ENCODE measurements at places on chromosomes 7 and 10.

GRCh38 chr10:60237977-60238758, 151.5 kb downstream of the ANK3 start:
- DNase-seq = peak; percentile 32

- no peak for DNase-seq
Measured at GRCh38 chr10:82922046-82922445, 1047.1 kb downstream of the NRG3 start.

DNA sequence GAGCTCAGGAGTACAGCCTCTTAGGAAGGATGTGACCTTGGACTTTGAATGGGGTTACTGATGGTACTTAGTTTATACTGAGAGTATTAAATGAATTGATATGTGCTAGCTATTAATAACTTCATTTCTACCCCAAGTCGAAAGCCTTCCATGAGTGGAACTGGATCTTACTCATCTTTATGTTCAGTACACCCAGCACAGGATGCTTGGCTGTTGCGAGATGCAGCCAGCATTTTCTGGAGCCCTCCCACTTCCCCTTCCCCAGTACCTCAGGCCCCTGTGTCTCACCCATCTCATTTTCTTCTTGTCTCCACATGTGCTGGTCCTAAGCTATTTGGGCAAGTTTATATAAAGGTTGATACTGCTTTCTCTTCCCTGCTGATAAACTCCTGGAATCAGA, 7.2 kb downstream of the UPP1 start:
- no peak for DNase-seq

DNA sequence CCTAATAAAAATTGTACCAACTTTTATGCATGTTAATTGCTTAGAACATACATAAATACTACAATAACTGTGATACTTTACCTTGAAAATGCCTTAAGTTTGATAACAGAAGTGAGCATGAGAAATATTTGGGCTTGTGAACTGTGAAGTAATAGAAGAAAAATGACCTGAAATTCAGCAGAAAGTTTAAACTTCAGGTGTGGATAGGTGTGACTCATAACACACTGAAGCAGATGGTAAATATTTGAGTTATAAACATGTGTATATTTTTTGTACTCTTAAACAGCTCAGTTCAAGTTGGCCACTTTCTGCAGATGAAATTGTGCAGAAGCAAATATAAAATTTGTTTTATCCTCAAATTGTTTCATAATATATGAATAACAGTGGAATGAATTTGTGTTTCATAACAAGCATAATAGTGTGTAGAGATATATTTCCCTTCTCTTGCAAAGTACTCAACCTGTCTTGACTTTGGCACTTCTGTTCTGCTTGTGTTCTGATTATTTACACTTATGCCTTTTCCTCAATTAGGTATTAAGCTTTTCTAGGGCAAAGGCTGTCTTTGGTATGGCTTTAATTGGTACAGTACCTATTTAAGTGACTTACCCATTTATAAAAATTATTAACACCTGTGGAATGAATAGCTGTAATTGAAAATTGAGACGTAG, 122.4 kb downstream of the PRKG1 start:
- DNase-seq = no peak

GRCh38 chr10:63633677-63634487, 112.7 kb downstream of the REEP3 start:
- peak; percentile 53 for DNase-seq

GRCh38 chr10:111677759-111678158, 505.8 kb downstream of the GPAM start:
- no peak for DNase-seq

GRCh38 chr7:108659261-108659660, 89.6 kb downstream of the DNAJB9 start:
- DNase-seq = no peak

GRCh38 chr10:105807935-105808587, 1167.0 kb downstream of the SORCS3 start:
- no peak for DNase-seq

GRCh38 chr7:68364886-68365625, 1233.2 kb upstream of the AUTS2 start:
- no peak for DNase-seq

GRCh38 chr10:119166564-119166963, 1.1 kb upstream of the SFXN4 start:
- no peak for DNase-seq

- DNase-seq = no peak
Measured at GRCh38 chr7:479948-480499, 39.6 kb downstream of the PDGFA start.

DNA sequence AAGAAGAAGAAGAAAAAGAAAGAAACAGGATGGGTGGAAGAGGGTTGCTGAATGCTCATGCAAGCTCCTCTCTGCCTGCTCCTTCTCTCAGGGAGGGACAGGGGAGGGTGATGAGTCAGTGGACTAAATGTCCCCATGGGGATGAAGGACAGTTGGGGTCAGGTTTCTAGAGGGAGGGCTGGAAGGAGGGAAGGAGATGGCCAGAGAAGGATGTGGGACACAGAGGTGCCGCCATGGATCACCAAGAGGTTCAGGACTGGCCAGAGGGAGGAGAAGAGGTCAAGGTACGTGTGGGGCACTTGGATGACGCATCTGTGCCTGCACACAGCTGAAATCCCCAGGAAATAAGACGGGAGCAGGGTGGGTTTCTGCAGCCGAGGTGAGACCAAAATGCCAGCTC, 88.9 kb upstream of the GTF2I start:
- no peak for DNase-seq

- DNase-seq = peak; percentile 64
Measured at GRCh38 chr7:101941481-101942383, 124.3 kb downstream of the CUX1 start.

GRCh38 chr7:25187932-25188331, 40.4 kb downstream of the NPVF start:
- no peak for DNase-seq

GRCh38 chr10:11517150-11517549, 94.3 kb downstream of the USP6NL start:
- no peak for DNase-seq

DNA sequence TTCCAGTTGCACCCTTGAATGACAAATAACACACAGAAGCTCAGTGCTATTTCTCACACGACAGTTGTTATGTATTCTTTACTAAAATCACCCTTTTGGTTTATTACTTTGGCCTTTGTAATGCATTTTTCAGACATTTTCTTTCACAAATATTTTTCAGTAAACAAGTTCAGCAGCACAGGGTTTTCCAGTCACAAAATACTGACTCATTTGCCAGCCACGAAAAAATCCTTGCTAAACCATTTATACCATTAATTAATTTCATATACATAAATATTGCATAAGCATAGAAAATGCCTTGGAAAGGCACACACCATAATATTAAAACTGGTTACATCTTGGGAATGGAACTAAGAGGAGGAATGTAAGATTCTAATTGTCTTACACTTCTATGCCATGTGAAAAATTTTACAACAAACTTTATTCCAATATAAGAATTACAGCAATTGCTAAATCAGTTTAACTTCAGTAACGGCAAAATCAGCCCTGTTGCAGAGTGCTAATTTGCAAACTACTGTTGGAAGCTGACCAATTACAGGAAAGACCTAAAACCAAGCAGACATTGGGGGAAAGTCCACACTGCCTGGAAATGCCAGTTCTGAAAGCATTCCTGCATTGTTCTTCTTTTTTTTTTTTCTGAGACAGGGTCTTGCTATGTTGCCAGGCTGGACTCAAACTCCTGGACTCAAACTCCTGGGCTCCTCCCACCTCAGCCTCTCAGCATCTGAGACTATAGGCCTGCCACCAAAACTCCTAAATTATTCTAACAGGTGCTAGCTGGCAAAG, 31.6 kb upstream of the PBLD start:
- no peak for DNase-seq

DNA sequence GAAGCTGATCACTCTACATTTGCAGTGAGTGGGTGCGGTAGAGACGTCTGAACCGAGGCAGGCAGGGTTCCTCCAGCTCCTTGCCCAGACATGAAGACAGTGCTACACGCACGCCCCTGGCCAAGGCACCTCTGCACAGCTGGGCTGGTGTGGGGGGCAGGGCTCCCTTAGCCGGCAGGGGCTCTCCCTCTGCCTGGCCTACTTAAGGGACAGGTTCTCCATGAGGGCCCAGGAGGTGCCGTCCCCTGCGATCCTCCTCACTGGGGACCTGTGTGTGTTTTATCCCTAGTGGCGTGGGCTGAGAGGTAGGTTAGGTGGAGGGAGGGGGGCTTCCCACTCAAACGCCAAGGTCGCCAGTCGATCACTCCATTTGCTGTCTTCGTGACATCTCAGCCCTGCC, 35.3 kb downstream of the IL15RA start:
- DNase-seq = no peak

- DNase-seq = no peak
Measured at GRCh38 chr7:85097844-85098243, 89.0 kb downstream of the SEMA3D start.

DNA sequence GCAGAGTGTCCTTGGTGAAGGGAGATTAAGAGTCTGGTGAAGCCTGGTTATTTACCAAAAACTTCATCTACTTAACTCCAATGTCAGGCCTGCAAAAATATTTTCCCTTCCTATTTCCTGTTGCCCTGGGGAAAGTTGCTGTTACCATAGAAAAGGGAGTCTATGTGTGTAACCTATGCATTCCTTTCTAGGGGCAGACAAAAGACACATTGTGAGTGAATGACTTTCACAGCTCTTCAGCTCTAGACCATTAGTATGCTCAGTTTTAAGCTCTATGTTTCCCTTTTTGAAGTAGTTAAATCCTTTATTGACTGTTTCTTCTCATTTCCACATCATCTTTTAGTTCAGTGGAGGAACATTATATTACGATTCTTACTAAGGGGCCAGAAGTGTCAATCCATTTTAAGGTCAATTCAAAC, 45.6 kb upstream of the SGCE start:
- peak; percentile 54 for DNase-seq

DNA sequence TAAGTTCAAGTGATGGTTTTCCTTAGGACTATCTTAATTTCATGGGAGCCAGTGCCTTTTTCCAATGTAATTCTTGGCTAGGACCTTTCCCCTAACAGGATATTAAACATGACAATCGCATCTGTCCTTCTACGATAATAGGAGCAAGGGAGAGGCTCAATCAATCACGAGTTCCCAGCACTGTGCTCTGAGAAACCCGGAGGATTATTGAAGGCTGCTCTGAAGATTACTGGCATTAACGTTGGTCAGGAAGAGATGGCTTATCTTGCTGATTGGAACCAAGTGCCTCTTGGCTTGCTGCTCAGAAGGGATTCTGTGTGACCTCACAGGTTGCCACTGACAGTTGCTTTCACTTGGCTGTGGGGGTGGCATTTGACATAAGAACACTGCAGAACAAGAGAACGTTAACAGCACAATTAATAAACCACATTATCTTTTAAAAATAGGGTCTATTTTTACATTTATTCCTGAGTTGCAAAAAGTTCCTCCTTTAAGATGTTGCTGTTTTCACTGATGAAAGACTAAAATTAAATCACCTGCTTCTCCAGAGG, 252.1 kb upstream of the TAC1 start:
- DNase-seq = no peak

DNA sequence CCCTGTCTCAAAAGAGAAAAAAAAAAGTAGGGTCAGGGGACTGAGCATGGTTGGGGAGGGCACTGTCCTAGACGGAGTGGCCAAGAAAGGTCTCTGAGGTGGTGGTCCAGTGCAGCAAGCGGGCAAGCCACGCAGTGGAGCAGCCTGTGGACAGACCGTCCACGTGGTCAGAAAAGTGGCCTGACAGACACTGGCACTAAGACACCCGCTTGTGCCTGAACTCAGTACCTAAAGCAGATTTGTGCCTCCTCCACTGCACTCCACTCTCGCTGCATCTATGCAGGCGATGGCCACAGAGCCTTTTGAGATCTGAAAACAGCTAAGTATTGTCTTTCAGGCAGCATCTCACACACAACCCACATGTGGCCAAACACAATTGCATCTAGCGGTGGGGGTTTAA, 8.8 kb downstream of the ASB10 start:
- no peak for DNase-seq

- DNase-seq = no peak
Measured at GRCh38 chr7:145644426-145645134, 472.0 kb upstream of the CNTNAP2 start.

GRCh38 chr7:16491148-16491547, 25.6 kb upstream of the SOSTDC1 start:
- no peak for DNase-seq

- DNase-seq = no peak
Measured at GRCh38 chr7:98774884-98775283, 94.9 kb downstream of the TMEM130 start.

GRCh38 chr10:23316406-23316805, 28.2 kb downstream of the C10orf67 start:
- DNase-seq = no peak

- no peak for DNase-seq
Measured at GRCh38 chr7:17131983-17132655, 166.3 kb upstream of the AHR start.

GRCh38 chr7:108568801-108569380, 615 bp downstream of the THAP5 start:
- no peak for DNase-seq

GRCh38 chr10:84903320-84903719, 574.9 kb downstream of the CCSER2 start:
- no peak for DNase-seq

GRCh38 chr10:38027986-38028385, 17.5 kb downstream of the ZNF33A start:
- peak; percentile 37 for DNase-seq

- peak; percentile 92 for DNase-seq
Measured at GRCh38 chr10:35058134-35058533, 32.0 kb downstream of the CUL2 start.

- DNase-seq = no peak
Measured at GRCh38 chr7:38303866-38304265, 30.4 kb upstream of the TARP start.

GRCh38 chr10:132158122-132158741, 28.5 kb upstream of the DPYSL4 start:
- DNase-seq = no peak

- no peak for DNase-seq
Measured at GRCh38 chr7:79165225-79165624, 288.2 kb downstream of the MAGI2 start.

- no peak for DNase-seq
Measured at GRCh38 chr7:151669762-151670161, 150.1 kb upstream of the RHEB start.

Measured in EL (cell line).